ENCODE measurements at places on chromosomes 2 and 18.

DNA sequence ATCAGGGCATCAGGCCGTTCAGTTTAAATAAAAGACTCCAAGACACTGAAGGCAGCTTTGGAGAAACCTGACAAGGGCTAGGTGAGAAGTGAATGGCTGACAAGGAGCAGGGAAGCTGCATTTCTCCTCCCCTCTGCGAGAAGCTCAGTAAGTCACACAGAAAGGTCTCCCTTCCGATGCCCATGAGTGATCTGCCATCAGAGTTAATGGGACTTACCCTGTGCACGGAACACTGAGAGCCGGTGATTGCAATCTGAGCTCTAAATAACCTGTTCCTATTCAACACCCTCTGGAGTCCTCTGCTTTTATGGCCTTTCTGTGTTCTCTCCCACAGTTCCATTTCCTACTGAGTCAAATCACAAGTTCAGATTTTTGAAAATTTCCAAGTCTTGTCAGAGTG is 322.2 kb upstream of the MYT1L start:
- DNase-seq, result no peak

DNA sequence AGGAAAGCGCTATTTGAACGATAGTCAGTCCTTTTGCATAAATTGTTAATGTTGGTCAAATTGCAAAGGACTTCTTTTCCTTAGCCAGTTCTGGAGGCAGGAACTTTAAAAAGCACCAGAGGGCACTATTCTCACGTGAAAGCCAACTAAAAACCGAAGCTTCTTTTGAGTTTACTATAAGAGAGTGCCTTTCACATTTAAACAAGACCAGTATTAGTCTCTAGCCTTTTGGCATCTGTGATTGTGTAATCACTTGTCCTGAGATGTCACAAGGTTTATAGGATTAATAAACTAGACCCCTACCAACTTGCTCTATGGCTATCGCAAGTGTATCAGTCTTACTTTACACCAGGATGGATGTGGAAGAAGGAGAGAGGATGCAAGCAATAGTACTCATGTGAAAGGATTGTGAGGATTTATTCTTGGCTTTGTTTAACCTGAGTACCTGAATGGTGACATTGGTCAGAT is 14.4 kb upstream of the STAT4 start:
- DNase-seq, result no peak

DNA sequence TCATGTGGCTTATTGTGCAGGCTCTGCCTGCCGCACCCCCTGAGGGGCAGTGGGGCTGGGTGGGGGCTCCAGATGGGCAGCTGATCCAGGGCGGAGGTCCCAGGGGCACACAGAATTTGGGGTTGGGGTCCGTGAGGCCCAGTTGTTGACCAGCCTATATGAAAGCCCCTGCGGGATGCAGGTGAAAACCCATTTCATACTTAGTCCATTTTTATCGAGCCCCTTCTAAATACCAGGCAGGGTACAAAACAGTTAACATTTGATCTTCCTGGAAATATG is 30.6 kb downstream of the MYO7B start:
- no peak for DNase-seq

- DNase-seq, result no peak
These were observed 63.7 kb downstream of the COPS8 start for GRCh38 chr2:237149425-237149824.

DNA sequence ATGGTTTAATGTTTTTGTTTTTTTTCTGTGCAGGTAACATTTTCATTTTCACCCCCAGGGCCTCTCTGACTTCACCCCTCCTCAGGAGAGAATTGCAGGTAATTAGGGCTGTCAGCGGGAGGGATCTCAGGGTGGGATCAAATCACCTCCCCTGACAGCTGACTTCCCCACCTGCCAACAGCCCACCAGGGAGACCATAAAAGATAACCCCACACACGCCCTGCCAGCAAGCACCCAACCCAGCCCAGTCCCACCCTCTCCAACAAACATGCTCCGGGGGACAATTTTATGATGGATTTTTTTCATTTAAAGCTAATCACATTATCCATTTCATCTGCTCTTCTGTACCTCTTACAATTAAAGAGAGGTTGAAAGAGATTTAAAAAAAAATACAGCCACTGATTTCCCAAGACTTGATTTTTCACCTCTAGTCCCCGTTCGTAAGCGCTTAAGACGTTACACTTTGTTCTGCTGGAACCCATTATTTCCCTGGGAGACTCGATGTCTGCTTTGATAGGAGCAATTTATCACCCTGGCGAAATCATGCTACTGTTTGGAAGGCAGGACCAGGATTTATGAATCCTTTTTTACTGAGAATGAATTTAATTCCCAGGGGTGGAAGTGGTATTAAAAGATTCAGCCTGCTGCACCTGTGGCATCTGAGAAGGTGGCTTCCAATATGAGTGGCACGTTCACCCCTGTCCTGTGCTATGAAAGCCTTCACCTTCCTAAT is 232.9 kb upstream of the ID2 start:
- DNase-seq, result no peak

GRCh38 chr2:24613154-24613814 is 122.2 kb downstream of the NCOA1 start:
- DNase-seq, result no peak

DNA sequence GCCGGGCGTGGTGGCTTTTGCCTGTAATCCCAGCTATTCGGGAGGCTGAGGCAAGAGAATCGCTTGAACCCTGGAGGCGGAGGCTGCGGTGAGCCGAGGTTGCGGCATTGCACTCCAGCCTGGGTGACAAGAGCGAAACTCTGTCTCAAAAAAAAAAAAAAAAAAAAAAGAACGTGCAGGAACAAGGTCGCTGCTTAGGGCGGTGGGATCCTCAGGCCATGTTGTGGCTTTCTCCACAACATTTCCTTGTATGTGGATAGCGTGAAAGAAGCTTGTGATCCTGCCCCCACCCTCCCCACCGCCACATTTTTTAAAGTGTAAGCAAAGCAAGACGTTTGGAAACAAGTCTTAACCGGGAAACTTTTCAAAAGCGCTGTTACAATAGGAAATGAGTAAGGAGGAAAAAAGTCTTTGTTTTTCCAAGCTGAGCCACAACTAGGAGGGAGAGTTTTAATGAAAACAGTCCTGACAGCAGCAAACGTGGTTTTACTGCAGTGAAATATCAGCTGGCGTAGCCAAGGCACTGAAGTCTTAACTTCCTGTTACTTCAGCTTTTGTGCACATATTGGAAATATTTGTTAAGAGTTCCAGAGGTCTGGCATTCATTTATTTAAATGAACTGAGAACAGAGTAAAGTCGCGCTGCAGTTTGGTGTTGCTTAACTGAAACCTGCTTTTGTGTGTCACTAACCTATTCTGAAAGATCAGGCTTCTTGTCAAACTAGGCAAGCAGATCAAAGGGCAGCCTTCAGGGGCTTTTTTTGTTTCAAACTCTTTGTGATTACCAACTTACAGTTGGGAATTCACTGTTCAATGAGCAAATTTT is 3.8 kb downstream of the TGIF1 start:
- DNase-seq, result no peak

GRCh38 chr2:235757640-235758039 is 263.8 kb downstream of the AGAP1 start:
- no peak for DNase-seq

- DNase-seq, result no peak
These were observed 15.4 kb upstream of the RBMS1 start for GRCh38 chr2:160509016-160509415.

DNA sequence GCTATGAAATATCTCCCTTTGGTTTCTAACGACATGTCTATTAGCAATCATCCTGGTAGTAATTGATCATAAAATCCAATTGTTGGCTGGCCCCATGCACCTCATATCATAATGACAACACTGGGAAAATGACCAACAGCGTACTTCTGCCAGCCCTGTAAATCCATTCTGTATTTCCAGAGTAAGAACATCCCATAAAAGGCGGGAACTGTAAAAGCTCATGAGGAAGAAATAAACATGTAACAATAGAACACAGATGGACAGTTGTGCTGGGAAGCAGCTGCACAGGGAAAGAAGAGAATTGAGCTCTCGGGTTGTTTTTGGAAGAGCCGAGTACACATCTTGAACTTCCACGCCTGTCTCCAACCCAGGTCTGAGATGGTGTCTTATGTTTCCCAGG is 218.7 kb downstream of the CMPK2 start:
- DNase-seq, result no peak

DNA sequence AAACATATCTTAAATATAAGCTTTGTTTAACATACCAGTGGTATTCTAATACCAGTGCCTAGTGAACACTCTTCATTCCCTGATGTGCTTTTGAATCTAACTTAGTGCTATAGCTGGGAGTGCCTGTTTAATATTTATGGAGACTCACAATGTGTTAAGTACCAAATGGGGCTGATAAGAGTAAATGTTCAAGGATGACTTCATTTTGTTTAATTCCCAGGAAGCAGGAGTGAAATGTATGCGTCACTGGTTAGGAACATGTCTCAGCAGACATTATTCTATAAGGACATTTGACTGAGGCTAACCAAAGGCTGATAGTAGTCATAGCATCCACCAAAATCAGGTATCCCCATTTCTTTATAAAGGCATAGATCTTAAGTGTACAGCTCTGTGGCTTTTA is 31.7 kb upstream of the LINC00305 start:
- no peak for DNase-seq

- no peak for DNase-seq
These were observed 273.7 kb downstream of the TWIST2 start for GRCh38 chr2:239121600-239122012.

GRCh38 chr2:207149249-207150213 is 16.2 kb downstream of the KLF7 start:
- no peak for DNase-seq

DNA sequence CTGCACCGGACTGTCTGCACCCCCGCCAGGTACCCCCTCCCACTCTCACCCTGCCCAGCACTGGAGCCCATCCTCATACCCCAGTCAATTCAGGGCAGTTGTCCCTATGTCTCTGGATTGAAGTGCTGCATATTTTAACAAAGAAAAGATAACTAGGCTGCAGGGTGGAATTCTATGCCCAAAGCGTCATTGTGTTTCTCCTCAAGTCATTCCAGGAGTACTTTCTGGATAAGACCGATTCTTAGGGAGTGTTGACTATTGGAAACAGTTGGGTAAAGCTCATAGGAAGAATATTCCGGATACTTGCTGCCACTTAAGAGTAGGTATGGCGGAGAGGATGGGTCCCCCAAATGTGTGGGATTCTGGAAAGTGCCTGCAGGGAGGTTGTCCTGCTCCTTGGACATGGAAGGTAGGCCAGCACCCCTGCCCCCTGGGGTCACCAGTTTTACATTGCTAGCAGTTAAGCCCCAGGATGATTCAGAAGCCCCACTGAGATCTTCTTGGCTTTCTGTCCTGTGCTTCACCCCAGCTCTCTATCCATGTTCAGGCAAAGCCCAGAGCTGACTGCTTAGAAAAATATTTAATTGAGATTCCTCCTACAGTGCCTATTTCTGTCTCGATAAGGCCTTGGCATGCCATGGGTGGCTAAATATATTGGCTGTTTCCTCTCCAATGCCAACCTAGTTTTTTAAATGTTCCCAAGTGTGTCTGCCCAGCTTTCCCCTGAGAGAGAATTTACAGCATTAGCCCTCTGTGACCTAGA is 48.2 kb downstream of the RPL37A start:
- DNase-seq, result no peak

DNA sequence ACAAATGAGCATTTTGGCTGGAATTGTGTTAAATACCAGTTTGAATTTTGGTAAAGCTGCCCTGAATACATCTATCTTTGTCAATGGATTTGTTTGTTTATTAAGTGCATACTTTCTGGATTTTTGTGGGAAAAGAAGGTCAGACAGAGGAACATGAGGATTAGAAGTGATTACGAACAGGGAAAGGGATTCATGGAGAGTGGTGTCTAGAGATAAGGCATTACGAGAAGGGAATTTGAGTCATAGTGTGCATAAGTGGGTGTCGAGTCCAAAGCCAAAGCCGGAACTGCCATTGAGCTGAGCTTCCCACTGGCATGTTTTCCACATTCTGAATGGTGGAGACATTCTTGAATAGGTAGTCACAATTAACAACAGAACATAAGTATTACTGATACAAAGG is 68.9 kb upstream of the EFEMP1 start:
- no peak for DNase-seq

- no peak for DNase-seq
These were observed 229.1 kb upstream of the SLC14A2 start for GRCh38 chr18:45386041-45386655.

DNA sequence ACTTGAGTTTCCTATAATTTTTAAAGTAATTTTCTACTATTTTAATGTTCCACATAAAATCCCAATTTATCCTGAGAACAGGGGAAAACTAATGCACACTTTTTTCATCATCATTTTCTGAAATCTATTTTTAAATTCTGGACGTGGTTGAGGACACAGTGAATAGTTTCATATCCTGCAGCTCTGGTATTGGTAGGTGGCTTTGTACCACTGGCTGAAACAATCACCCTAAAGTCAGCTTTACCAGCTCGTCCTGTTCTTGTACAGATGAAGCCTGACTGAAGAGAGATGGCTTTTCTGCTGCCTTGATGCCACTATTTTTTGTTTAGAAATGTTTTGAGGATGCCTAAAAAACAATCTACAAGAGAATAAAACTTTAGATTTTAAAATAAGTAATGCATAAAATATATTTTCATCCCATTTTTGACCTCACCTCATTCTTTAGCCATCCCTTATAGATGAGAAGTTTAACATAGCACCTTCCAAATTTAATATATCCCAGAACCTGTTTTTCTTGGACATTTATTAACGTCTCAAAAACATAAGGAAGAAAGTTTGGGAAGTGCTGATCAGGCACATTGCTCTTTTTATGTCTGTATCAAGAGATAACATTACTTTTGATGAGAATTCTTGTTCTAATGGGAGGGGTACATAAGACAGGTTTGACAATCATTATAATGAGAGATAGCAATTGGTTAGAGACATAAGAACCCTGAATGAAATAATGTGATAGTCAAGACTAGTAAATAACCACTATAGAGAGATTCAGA is 80.9 kb downstream of the GALNT1 start:
- DNase-seq, result no peak

DNA sequence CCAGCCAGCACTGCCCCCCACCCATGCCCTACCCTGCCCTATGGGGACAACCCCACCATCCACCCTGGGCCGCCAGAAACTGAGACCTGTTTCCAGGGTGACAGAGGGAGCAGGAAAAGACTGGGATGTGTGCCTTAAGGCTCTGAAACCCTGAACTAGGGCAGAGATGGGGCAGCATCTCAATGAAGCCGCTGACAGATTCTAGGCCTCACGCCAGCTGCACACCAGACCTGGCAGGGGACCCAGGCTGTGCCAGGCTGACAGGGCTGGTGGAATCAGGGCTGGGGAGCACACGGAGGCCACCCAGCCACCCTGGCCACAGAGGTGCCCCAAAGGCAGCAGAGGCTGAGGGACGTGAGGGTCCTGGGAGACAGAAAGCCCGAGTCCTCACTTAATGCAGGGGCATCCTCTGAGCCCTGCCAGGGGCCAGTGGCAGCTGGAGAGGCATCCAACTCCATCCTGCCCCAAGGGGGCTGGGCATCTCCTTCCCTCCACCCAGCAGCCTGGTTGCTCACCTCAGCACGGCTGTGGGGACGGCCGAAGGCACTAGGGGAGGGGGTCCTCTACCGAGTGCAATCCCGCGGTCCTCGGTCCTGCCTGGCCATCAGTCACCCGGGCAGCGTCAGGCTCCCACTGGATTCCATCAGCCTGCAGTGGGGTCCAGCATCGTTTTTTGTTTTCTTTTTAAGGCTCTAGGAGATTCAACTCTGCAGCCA is 169.2 kb downstream of the ZFP36L2 start:
- DNase-seq, result no peak

Data from stimulated activated CD8-positive, alpha-beta memory T cell treated with anti-CD3 and anti-CD28 coated beads, Interleukin-7, amount 100 ng/mL, for 24 hours (primary cell).